SJCRH30 (cell line): ENCODE measurements at places on chromosomes 5 and 9. TPM values are rescaled to one million over a fixed set of nuclear protein-coding genes. Genes with fewer than 3 reads are reported as not detected.

DNA sequence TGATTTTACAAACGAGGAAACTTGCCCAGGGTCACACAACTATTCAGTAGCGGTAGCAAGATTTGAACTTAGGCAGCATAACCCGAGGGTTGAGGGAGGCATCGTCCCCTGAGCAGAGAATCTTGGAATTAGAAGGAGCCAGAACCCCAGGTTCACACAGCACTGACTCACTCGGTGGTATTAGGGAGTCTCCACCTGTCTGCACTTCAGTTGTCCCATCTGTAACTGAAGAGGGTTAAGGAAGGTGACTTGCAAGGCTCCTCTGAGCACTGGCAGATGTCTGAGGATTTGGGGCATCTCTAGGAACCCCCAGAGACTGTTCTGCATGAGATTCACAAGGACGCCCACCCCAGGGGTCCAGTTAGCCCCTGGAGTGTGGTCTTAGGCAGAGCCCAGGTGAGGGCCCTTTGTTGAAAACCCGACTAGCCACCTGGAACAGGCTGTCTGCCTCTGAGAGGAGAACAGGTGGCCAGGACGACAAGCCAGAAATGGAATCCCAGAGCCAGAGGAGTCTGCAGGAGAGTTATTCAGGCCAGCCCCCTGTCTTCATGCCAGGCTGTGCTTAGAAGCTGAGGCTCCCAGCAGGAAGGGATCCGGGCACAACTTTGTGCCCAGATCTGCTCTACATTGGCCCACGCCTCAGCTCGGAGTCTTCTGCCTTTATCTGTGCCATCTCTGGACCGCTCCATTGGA lies 50.0 kb upstream of the ORM1 start:
- H3K36me3 ChIP-seq = no peaks in the 10 kb centered on the region; the same call in 1 of the 2 replicates
- DNase-seq = no peak

GRCh38 chr9:124006448-124007361 lies 4.9 kb upstream of the LHX2 start:
- H3K36me3 ChIP-seq = no peaks in the 10 kb centered on the region
- H3K27ac ChIP-seq = no peak overlapping the region
- H3K4me1 ChIP-seq = peaks cover 4% of the 10 kb centered on the region; the same call in 1 of the 2 replicates

DNA sequence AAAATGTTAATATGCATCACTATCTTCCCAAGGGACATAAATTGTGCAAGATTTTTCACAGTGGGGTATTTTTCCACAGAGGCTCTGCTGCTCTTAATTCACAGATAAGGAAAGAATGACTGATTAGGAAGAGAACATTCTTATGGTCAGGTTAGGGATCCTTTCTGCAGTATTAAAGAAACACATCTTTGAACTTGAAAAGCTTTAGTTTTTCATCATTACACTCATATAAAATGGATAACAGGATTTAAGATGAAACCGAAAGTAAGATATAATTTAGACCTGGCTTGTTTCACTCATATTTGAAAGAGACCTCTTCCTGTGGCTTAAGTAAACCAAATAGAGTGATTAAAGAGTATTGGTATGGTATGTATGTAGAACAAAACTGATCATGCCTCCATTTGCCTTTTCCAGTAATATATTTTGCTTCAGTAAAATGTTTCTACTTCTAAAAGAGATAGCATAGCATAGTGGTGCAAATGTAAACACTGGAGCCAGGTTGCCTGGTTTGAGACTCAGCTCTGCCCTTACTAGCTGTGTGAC lies 160.0 kb downstream of the PRR16 start:
- no peaks in the 10 kb centered on the region for H3K27me3 ChIP-seq
- H3K36me3 ChIP-seq = no peaks in the 10 kb centered on the region
- H3K27ac ChIP-seq = no peak overlapping the region
- H3K4me3 ChIP-seq = no peak overlapping the region

- H3K4me1 ChIP-seq = peaks cover 4% of the 10 kb centered on the region
- H3K27me3 ChIP-seq = no peaks in the 10 kb centered on the region
- peaks cover 38% of the 10 kb centered on the region for H3K36me3 ChIP-seq
- no peak for DNase-seq
- H3K4me3 ChIP-seq = no peak overlapping the region
These were observed 103.8 kb downstream of the MPDZ start for GRCh38 chr9:13175732-13176131.

- no peak overlapping the region for H3K4me3 ChIP-seq
- H3K27ac ChIP-seq = no peak overlapping the region
- no peaks in the 10 kb centered on the region for H3K27me3 ChIP-seq
- DNase-seq = no peak
These were observed 11.8 kb downstream of the BTNL8 start for GRCh38 chr5:180910735-180911134.

KIAA1958 gene
- total RNA-seq = 16.2 and 17.6 TPM in 2 replicates

GPR150 gene
- not detected in 2 replicates for total RNA-seq

FAM163B gene
- total RNA-seq = 2.5 and 3.4 TPM in 2 replicates

DNA sequence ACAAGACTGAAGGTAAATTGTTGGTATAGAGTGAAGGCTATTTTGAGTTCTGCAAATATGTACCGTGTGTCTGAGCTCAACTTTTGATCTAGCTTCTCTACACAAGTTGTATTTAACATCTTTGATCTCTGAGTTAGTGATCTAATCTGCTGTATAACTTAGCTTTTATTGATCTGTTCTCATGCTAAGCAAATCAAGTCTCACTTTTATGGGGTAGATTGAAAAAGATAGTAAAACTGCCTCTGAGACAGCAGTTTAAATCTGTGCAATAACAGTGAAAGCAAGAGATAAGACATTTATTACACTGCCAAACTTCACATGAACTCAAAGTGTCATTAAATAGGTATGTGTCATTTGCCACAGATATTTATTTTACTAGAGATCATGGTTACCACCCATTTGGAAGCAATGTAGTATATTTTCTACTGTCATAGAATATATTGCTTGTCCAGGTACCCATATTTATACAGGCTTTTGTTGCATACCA lies 477.3 kb downstream of the ISL1 start:
- no peak for DNase-seq
- H3K4me1 ChIP-seq = no peaks in the 10 kb centered on the region
- no peak overlapping the region for H3K4me3 ChIP-seq
- no peaks in the 10 kb centered on the region for H3K36me3 ChIP-seq

DNA sequence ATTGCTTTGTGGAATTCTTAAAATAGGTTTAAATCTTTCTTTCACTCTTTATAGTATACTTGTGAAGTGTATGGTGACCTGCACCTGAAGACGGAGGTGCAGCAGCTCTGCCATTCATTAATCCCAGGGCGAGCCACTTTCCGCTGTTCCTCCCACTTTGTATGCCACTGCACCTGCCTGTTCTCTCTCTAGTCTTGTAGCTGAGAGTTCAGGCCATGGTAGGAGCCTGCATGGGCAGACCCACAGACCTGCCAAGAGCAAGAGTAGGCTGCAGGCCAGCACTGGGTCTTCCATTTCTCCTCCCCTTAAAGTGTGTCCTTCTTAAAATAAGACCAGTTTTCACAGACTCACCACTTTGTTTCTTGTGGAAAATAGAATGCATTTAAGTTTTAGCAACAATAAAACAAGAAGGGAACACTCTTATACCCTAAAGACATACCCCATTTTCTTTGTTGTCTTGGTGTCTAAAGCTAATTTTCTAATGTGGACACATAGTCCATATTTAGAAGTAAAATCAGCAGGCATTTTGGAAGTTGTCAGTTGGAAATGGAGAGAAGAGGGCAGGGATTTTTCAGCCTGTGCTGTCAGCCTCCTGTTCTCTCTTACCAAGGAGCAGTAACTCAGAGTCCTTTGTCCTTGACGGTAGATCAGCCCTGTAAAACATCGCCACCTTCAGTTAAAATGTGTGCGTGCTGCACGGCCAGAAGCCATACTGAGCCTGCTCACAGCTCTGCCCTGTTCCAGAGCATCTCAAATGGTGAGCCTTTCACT lies 103.2 kb downstream of the SNCAIP start:
- no peaks in the 10 kb centered on the region for H3K4me1 ChIP-seq
- no peak overlapping the region for H3K4me3 ChIP-seq
- no peaks in the 10 kb centered on the region for H3K36me3 ChIP-seq

TNFSF8 gene
- total RNA-seq = not detected in 2 replicates

- peaks cover 18% of the 10 kb centered on the region; the same call in 1 of the 2 replicates for H3K4me1 ChIP-seq
- no peak overlapping the region for H3K27ac ChIP-seq
- no peak for DNase-seq
- H3K4me3 ChIP-seq = no peak overlapping the region
- H3K27me3 ChIP-seq = no peaks in the 10 kb centered on the region
- no peaks in the 10 kb centered on the region for H3K36me3 ChIP-seq
These were observed 75.9 kb upstream of the SELENOP start for GRCh38 chr5:42887575-42887974.

- no peak overlapping the region for H3K4me3 ChIP-seq
- no peak overlapping the region for H3K27ac ChIP-seq
- H3K4me1 ChIP-seq = no peaks in the 10 kb centered on the region
- H3K36me3 ChIP-seq = no peaks in the 10 kb centered on the region
- no peaks in the 10 kb centered on the region for H3K27me3 ChIP-seq
These were observed 33.1 kb downstream of the THBS4 start for GRCh38 chr5:80068246-80068636.

DIPK1B gene
- 5.0 and 6.1 TPM in 2 replicates for total RNA-seq

DNA sequence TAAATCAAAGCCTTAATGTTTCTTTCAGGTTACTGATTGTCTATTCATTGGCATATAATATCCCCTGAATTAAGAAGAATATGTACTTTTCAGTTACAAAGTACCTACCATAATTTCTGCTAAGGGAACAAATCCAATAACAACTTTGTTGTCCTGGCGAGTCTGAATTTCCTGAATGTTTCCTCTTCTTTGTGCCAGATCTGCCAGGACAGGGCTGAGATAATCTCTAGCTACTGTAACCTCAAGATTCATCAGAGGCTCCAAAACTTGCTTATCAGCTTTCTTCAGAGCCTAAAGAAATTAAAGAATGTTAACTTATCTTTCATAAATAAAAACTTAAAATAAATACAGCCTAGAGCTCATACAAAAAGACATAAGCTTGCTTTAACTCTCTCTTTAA lies 37.2 kb downstream of the HEXB start:
- no peak for DNase-seq
- no peaks in the 10 kb centered on the region for H3K4me1 ChIP-seq
- H3K4me3 ChIP-seq = no peak overlapping the region
- H3K27me3 ChIP-seq = no peaks in the 10 kb centered on the region
- no peak overlapping the region for H3K27ac ChIP-seq

GRCh38 chr9:104675611-104676010 lies 18.7 kb upstream of the OR13D1 start:
- H3K4me1 ChIP-seq = no peaks in the 10 kb centered on the region
- H3K27me3 ChIP-seq = no peaks in the 10 kb centered on the region
- H3K27ac ChIP-seq = no peak overlapping the region
- no peak for DNase-seq

GRCh38 chr5:62259699-62260250 lies 46.2 kb upstream of the KIF2A start:
- H3K27me3 ChIP-seq = 0 out of 2 replicates have a peak, but pooled peaks cover 6% of the 10 kb centered on the region
- H3K27ac ChIP-seq = no peak overlapping the region
- DNase-seq = peak; percentile 39
- peaks cover 7% of the 10 kb centered on the region for H3K4me1 ChIP-seq
- H3K36me3 ChIP-seq = no peaks in the 10 kb centered on the region

DNA sequence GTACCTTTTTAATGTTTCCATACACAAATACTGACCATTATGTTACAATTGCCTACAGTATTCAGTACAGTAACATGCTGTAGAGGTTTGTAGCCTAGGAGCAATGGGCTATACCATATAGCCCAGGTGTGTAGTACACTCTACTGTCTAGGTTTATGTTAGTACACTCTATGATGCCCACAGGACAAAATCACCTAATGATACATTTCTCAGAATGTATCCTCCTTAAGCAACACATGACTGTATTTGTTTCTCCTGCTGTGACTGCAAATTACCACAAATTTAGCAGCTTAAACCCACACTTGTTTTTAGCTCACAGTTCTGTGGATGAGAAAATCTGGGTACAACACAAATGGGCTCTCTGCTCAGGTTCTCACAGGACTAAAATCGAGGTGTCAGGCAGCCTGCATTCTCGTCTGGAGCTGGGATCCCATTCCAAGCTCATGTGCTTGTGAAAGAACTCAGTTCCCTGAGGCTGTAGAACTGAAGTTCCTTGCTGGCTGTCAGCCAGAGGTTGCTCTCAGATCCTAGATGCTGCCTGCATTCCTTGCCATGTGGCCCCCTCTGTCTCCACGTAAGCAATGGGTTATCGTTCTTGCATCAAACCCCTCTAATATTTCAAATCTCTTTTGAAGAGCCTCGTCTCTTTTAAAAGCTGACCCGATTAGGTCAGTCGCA lies 38.6 kb upstream of the PIK3R1 start:
- peak; percentile 4 for DNase-seq
- H3K4me3 ChIP-seq = no peak overlapping the region

DNA sequence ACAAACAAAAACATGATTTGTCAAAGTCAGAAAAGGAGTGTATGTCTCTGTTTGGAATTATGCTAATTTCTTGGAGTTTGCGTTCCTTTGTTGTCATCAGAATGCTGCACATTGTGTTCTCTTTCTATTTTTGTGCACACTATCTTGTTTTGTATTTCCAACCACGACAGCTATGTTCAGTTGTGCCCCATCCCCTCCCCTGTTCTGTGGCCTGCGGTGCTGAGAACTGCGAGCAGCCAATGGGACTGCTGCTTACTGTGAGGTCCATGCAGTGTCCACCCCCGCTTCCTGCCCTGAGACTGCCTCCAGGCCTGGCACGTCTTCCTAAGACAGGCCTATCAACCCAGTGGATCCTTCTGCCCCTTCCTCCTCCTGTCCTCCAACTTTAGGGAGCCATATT lies 76.8 kb downstream of the PALM2AKAP2 start:
- H3K27ac ChIP-seq = no peak overlapping the region
- H3K4me1 ChIP-seq = peaks cover 8% of the 10 kb centered on the region; the same call in 1 of the 2 replicates
- H3K27me3 ChIP-seq = no peaks in the 10 kb centered on the region
- H3K4me3 ChIP-seq = no peak overlapping the region

TIMD4 gene
- not detected in 2 replicates for total RNA-seq

DNA sequence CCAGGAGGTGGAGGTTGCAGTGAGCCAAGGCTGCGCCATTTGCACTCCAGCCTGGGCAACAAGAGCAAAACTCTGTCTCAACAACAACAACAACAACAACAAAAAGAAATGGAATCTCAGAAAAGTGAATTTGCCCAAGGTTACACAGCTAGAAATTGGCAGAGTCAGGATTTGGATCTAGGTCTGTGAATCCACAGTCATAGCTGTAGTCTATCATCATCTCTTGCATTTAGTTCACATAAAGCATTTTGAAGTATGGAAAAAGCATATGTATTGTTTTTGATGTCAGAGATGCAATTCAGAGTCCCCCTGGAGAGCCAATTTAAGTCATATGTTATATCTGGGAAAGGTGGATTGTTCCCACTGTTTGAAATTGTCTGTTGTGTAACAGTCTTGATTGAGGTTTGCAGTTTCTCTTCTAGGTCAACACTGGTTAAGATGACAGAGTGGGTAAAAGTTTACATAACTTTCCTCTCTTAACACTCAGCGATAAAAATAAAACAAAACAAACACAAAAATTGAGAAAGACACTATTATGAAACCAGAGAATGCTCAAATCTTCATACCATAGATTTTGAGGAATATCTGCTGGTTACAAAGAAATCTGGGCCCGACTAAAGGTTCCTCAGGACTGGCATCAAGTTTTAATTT lies 21.5 kb upstream of the GPR21 start:
- no peaks in the 10 kb centered on the region for H3K4me1 ChIP-seq
- H3K36me3 ChIP-seq = peaks cover 54% of the 10 kb centered on the region
- no peak overlapping the region for H3K4me3 ChIP-seq
- H3K27ac ChIP-seq = no peak overlapping the region

SURF1 gene
- 19.0 and 19.3 TPM in 2 replicates for total RNA-seq

GRCh38 chr5:40410964-40411635 lies 268.6 kb upstream of the PTGER4 start:
- peak; percentile 89 for DNase-seq
- peak overlapping the region; percentile 92 for H3K27ac ChIP-seq
- H3K4me3 ChIP-seq = peak overlapping the region; percentile 30
- H3K36me3 ChIP-seq = no peaks in the 10 kb centered on the region
- no peaks in the 10 kb centered on the region for H3K27me3 ChIP-seq
